Thyroid gland (tissue), 4 donors: ENCODE measurements at places on chromosomes 3 and 15. TPM values are rescaled to one million over a fixed set of nuclear protein-coding genes. Genes with fewer than 3 reads are reported as not detected.

DNA sequence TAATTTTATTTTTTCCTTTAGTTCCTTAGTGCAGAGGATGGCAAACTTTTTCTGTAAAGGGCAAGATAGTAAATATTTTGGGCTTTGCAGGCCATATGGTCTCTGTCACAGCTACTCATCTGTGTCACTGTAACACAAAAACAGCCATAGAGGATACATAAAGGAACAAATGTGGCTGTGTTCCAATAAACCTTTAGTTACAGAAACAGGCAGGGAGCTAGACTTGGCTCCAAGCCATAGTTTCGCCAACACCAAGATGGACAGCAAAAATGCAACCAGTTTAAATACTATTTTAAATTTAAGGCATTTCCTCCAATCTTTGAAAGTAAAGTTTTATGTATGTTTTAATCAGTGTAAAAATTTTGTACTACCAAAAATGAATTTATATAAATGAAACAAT, 753.4 kb downstream of the FHIT start:
- no peak for DNase-seq

- DNase-seq, result peak; percentile 76
Observed at GRCh38 chr15:42155546-42156242, 742 bp downstream of the PLA2G4F start.

GRCh38 chr3:114624571-114625181, 330.8 kb downstream of the TIGIT start:
- peak; percentile 97 for DNase-seq

The DISP2 gene
- 0.81 TPM for total RNA-seq

The CCR4 gene
- not detected for total RNA-seq
